ENCODE measurements at places on chromosomes 12 and 14.

- DNase-seq: no peak
Observed at GRCh38 chr12:25829192-25829591, 129.3 kb upstream of the RASSF8 start.

- DNase-seq: peak; percentile 35
Observed at GRCh38 chr12:52007158-52007921, 594 bp downstream of the TAMALIN start.

GRCh38 chr12:125142601-125143000 is 77.4 kb downstream of the AACS start:
- DNase-seq: no peak

DNA sequence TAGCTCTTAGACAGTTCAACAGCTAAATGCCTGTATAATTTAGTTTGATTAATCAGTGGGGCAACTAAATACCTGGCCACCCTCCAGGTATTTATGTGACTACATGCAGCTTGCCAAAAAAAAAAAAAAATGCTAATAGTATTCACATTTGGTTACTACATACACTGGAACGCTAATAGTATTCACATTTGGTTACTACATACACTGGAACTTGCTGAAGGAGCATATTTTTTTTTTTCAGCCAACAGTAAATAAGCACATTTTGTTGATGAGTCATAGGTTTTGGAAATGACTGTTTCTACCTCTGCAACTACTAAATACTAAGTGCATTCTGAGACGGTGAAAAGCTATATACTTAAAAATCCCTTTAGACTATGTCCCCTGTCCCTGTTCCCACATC is 1172.3 kb downstream of the LRFN5 start:
- DNase-seq: no peak

DNA sequence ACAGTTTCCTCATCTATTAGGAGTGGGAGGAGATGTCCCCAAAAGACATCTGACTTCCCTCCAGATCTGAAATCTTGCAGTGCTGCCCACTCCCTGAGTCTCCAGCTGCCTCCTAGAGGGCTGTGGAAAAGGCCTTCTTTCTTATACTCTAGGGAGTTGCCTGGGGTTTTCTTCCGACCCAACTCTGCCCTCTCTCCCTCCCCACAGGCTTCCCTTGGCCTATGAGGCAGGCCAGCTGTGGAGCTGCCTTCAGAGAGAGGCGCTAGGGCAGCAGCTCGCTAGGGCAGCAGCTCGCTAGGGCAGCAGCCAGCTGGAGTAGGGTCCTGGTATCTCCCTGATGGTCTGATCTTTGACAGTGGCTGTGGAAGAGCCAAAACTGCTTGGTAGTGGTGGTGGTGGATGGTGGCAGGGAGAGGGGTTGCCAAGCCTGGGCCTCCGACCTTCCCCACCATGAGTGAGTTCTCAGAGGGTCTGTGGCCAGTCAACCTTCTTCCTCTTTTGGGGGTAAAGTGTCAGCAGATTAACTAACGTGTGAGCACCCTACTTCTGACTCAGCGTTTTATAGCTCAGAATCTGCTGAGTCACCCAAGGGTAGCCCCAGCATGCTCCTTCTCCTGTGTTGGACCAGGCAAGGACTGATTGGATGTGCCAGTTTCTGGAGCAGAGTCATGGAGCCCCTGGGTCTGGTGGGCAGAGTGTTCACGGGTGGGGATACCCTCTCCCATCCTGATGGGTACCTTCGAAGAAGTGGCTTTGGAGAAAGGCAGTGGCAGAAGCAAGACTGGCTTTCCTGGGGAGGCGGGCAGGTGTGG is 2.3 kb downstream of the SLC48A1 start:
- DNase-seq: no peak

GRCh38 chr12:4114986-4115385 is 158.6 kb upstream of the CCND2 start:
- no peak for DNase-seq

DNA sequence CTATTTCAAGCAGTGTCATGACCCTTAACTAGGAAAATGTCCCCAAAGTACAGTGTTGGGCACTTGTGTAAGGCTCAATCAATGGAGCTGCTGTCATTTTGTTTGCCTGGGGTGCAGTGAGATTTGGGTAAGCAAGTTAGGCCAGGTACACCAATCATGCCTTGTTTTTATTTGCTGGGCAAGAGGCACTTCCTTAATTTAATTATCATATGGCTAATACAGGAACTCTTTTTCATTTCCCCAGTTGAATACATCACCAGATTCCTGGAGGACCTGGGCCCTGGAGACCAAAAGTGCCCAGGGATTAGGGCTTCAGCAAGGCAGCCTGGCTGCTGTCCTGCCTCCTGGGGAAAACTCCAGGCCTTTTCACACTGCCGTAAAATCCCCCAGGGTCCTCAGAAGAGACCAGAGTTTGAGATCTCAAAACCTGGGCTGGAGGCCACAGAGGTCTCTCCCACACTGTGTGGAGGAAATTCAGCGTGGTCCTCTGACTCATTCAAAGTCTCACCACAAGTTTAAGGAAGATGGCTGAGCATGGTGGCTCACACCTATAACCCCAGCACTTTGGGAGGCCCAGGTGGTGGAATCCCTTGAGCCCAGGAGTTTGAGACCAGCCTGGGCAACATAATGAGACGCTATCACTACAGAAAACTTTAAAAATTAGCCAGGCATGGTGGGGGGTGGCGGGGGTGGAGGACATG is 28.4 kb upstream of the FOXN3 start:
- no peak for DNase-seq

GRCh38 chr12:109617491-109617890 is 43.9 kb downstream of the MVK start:
- no peak for DNase-seq

DNA sequence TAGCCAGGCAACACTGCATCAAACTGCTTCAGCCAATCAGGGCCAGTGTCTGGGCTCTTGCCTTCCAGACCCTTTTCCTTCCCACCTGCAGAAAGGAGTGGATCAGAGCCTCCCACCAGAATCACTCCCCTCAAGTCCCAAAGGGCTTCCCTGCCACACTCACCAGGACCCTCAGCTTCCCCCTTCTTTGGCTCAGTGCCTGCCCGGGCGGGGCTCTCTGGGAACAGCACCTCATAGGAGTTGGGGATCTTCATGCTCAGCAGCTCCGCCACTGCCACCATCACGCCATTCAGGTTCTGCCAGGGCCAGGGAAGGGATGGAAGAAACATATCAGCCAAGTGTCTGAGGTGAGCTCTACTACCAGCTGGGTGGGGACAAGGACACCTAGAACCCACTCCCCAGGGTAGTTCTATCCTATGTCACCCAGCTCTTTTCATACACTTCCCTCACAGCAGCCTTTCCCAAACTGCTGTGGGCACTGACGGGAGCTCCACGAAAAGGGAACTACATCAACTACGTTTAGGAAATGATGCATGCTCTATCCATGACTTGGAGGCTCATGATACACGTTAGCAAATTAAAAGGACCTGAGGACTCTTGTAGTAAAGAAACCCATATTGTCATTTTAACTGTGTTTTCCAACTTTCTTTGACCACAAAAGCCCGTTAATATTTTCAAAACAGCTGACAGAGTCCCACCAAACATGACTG is 9.4 kb upstream of the PRKAG1 start:
- DNase-seq: no peak

DNA sequence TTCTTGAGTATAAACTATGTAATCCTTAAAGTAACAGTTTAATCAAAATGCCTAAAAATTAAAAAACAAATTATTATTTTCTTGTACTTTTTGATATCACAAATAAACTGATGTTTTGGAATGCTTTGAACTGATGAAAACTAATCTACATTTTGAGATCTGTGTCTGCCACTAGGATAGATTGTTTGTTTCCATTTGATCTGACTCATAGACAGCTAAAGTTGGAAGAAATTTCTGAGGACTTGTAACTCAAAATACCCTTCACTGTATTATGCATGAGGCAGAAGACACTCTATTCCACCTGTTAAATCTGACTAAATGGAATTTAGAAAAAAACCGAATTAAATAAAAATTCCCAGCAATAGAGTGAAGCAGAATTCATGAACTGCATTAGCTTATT is 1400.0 kb upstream of the FLRT2 start:
- no peak for DNase-seq

GRCh38 chr12:49098035-49098451 is 3.4 kb upstream of the DHH start:
- DNase-seq: peak; percentile 29

DNA sequence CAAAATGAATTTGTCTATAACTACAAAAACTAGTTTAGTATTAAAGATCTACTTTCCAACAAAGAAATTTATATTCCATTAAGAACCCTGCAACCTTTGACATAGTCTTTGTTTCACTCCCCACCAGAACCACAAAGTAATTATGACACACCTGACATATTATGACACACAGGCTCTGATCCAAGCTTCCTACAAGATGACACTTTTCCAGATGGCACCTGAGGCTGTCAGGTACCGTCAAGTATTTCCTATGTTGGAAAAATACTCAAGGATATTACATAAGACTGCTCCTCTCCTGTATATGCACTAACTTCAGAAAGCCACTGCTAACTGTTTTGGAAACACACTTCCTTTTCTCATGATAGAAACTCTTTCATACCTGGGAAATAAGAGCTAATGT is 38.9 kb downstream of the STXBP6 start:
- DNase-seq: no peak

DNA sequence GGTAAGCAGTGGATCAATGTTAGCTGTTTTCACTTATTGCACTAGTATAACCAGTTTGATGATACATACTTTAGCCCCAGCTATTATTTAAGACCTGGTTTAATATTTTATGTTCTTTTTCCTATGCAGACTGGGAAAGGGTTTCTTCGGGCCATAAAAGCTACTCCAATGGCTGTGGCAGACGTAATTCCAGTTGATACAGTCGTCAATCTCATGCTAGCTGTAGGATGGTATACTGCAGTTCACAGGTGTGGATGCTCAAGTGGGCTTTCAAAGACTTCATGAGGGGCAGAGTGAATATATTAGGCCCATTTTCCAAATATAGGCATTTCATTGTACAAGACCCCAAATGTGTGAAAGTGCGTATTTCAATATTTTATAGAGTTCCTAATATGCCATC is 70.1 kb downstream of the ERGIC2 start:
- no peak for DNase-seq

- DNase-seq: no peak
Observed at GRCh38 chr12:53171725-53172329, 8.7 kb upstream of the ZNF740 start.

DNA sequence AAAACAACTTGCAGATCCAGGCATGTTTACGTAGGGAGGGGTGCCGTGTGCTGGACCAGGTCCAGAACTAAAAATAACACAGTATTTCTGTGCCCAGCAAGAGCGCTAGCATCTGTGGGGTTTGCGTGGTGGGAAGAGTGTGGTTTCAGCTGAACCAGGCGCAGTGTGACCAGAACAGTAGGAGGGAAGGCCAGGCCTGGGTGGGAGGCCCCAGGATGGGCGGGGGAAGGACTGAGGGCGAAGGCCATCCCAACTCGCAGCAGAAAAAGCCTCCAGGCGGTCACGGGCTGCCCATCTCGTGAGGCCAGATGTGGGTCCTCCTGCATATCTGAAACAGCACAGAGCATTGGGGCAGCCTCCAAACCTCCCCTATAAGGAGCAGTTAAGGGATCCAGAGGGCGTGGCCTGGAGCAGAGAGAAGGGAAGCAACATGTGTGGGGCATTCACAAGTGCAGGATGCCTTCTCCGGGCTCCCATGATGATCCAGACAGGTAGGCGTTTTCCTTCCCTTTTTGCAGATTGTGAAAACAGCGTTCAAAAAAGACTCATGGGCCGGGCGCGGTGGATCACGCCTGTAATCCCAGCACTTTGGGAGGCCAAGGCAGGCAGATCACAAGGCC is 17.8 kb upstream of the CD9 start:
- no peak for DNase-seq

DNA sequence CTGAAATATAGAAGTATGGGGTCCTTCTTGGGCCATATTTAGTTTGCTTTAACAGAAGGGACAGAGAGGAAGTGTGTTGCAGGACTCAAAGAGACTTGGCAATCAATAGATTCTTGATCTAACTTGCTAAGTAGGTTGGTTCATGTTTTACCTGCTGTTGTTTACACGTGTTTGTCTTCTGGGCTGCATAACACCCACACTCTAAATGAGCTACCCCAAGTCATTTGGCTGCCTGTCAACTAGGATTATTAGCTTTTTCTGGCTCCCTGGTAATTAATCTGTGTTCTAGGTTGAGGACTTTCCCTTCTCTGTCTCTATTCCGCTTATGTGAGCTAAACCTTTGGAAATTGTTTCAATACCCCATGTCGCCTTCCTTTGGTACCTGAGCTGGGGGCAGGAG is 10.1 kb upstream of the TBPL2 start:
- no peak for DNase-seq

DNA sequence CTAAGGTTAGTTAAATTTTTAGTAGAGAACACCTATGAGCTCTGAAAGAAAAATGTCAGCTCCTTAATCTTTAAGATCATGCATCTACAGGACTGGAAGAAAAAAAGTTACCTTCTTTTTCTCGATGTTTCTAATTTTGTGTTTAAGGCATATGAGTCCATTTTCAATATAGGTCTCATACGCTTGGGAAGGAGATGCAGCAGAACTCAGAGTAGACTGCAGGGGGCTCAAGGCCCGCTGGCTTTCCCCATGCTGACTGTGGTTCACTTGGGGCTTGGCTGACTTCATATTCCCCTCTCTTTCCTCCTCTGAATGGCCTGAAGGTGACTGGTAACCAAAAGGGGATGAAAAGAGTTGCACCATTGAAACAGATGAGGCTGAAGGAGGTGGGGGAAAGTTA is 1.5 kb downstream of the CAPRIN2 start:
- no peak for DNase-seq

GRCh38 chr12:119153477-119154434 is 25.0 kb upstream of the HSPB8 start:
- no peak for DNase-seq

- DNase-seq: no peak
Observed at GRCh38 chr14:98370352-98370751, 901.6 kb downstream of the BCL11B start.

DNA sequence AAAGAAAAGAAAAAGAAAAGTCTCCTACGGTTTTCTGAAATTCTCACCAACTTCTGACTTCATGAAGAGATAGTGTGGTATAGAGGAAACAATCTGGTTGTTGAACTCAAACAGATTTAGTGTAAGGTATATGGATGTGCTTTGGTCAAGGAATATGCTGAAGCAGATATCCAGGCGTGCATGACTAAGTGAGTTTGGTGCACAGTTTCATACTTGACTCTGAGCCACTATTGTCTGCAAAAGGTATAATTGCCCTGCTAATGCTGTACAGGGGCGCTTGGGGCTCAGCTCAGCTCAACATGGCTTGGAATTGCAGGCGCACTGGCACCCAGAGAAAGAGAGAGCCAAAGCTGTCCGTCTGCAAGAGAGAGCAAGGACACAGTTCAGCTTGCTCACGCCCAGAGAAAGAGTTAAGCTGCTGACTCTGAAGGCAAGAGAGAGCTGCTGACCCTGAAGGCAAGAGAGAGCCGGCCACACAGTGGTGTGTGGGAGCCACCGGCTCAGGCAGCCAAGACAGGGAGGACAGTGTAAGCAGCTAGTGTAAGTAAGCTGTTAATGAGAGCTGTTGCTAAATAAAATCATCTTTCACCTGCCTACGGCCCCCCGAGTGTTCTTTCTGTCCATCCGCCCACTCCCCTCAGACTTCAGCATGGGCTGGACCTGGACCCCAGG is 66.4 kb upstream of the SLC38A4 start:
- no peak for DNase-seq

- no peak for DNase-seq
Observed at GRCh38 chr12:119592232-119592631, 1.3 kb upstream of the TMEM233 start.
